Umbilical cord (tissue), 2 donors: ENCODE measurements at places on chromosomes 1 and 21. TPM values are rescaled to one million over a fixed set of nuclear protein-coding genes. Genes with fewer than 3 reads are reported as not detected.

DNA sequence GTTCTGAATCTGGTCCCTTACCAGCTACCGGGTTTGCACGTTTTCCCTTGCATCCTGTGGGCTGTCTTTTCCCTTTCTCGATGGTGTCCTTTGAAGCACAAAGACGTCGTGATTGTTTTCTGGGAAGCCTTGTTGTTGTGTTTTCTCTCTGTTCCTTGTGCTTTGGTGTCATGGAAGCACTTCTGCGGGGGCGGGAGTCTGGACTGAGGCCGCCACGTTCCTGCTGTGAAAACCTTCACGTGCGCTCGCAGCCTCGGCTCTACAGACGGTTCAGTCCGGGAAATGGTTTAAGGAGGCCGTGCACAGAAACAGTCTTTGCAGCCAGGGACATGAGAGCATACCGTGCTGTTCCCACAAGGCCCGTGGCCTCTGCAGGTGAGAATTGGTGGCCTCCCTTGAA, 68.5 kb downstream of the SKI start:
- DNase-seq: no peak

The SPATA21 gene
- not detected for total RNA-seq

The TRAF3IP3 gene
- total RNA-seq: 6.7 TPM

DNA sequence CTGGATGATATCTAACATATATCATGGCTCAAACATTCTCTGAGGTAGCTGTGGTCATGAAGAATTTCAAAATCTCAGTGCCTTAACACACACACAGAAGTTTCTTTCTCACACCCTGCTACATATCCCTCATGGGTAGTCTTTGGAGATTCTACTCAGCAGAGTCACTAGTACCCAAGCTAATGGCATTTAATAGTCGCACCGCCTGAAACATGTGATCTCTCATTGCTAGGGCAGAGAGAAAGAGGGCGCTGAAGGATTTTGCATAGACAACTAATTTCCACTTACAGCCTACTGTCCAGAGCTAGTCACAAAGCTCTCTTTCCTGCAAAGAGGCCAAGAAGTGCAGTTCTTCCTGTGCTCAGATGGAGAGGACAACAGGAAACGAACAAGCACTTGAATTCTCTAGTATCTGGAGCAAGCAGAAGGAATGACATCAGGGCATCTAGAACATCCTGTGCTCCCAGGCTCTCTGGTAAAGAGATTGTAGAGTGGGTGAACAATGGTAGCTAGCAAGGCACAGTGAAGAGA, 183.4 kb upstream of the PTBP2 start:
- DNase-seq: peak; percentile 85

The FCGR3A gene
- 26.2 TPM for total RNA-seq

The TMPRSS3 gene
- 1.7 TPM for total RNA-seq

GRCh38 chr1:159228554-159228953, 23.9 kb downstream of the ACKR1 start:
- DNase-seq: no peak

DNA sequence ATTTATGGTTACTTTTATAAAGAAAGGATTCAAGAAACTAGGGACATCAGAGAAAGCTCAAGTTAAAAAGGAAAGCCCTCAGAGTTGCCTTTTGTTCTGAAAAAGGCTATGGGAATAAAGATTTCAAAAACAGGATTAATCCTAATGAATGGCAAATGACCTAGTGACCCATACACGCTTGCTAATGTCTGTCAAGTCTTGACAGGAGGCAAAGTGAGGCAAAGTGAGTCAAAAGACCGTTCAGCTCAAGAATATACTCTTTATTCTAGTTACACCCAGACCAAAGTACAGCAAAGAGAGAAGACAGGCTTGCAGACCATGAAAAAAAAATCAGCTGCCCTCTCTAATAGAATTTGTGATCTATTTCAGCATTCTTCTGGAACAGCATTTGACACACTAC, 3.5 kb downstream of the ZNF436 start:
- no peak for DNase-seq

The RGS4 gene
- 72.0 TPM for total RNA-seq

The KLHL20 gene
- 29.9 TPM for total RNA-seq

- no peak for DNase-seq
These were observed 31.1 kb downstream of the MRAP start for GRCh38 chr21:32329776-32330175.

The PTGER3 gene
- total RNA-seq: 15.6 TPM

The WLS gene
- total RNA-seq: 50.6 TPM

DNA sequence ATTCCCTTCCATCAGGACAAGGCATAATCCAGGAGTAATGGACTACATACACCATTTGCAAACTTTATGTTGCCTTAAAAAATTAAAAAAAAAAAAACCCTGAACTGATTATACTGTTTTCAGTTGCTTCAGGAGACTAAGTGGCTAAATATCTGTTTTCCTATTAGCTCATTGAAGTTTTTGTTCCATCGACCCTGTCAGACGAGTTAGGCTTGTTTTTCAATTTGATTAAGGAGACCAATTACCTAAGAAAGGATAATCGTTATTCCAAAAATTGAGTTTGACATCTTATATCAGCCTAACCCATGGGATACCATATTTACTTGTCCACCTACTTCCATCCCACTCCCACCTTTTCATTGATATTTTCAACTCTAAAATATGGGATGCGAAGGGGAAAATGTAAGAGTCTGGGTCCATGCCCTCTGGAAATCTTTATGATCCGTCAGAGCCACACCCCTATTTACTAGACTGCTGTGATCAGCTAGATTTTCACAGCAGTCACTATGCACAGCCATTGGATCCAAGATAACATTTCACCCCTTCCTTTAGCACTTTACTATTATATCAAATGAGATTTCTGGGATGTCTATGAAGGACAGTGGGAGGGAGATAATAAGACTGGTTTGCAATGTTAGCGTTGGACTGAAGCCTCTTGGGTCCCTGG, 41.0 kb downstream of the IL12RB2 start:
- no peak for DNase-seq

The CFH gene
- total RNA-seq: 60.4 TPM

- DNase-seq: no peak
These were observed 57.0 kb downstream of the GPR161 start for GRCh38 chr1:168079761-168080160.

DNA sequence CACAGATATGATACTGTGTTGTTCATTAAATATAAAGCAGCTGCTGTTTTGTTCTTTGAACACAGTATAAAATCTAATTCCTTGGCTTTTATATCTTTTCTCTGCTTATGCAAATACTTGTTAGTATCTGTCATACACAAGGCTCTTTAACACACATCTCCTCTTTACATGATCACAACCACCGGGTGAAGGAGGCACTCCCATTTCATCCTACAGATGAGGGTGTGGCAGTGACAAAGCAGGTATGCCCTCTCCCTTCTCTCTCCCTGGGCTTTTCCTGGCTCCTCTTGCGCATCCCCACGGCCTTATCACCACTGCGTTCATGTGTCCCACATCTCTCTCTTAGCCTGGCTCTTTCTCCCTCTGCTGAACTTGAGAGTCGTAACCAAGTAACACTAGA, 38.2 kb downstream of the JUN start:
- DNase-seq: peak; percentile 26

DNA sequence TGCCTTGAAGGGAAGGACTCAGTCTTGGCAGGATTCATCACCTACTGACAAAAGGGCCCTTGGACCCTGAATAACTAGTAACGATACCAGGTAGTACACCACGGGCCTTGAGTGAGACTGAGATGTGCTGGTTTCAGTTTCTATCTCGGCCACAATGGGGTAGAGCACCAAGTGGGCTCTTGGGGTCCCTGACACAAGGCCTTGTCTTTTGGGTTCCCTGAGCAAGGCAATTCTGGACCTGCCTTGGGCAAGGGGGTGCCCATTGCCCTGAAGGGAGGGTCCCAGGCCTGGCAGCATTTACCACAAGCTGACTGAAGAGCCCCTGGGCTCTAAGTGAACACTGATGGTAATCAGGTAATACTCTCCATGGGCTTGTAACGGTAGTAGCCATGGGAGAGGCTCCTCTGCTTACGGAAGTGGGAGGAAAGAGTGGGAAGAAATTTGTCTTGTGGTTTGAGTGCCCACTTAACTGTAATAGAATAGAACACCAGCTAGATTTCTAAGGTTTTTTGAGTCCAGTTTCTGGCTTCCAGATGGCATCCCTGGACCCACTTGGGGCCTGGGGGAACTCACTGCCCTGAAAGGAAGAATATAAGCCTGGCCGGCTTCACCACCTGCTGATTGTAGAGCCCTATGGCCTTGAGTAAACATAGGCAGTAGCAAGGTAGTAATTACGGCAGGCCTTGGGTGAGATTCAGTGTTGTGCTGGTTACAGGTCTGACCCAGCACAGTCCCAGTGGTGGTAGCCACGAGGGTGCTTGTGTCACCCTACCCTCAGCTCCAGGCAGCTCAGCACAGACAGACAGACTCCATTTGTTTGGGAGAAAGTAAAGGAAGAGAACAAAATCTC, 58.5 kb downstream of the WDR4 start:
- DNase-seq: no peak

The SNAPIN gene
- 36.6 TPM for total RNA-seq
